ENCODE measurements at places on chromosomes 1 and 21.

GRCh38 chr1:246151796-246152434, 355.2 kb downstream of the SMYD3 start:
- DNase-seq = no peak

GRCh38 chr1:178389441-178389840, 107.3 kb downstream of the CLEC20A start:
- peak; percentile 51 for DNase-seq

DNA sequence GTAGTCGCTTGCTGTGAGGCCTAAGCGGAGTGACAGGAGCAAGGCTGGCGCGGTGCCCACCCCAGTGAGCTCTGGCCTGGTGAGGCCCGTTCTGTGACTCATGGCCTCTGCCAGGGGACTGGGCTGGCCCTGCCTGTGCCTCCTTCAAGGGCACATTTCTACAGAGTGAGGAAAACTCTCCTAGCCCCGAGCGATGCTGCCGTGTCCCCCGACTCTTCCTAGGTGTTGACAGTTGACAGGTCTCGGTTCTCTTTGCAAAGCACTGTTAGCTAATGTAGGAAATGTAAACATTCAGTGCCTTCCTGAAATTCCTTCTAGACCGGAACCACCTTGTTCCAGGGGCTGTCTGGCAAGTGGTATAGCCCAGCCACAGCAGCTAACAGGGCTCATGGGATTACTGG, 43.9 kb downstream of the ABCG1 start:
- DNase-seq = peak; percentile 4

DNA sequence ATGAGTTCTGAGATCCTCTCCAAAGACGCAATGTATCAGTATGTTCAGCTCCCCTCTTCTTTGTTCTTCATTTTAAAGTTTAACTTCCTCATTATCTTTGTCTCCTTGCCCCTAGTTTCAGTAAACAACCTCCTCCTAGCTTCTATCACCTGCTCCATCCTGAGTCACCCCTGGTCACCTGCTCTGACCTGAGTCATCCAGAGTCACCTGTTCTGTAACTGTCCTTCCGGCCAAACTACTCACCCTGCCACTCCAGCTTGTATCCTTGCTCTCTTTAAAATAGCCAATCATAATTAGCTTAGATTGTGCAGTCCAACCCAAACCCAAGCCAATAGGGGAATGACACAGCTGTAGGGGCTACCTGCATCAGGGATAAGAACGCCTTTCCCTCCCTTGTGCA, 332.0 kb downstream of the OLFM3 start:
- DNase-seq = no peak

DNA sequence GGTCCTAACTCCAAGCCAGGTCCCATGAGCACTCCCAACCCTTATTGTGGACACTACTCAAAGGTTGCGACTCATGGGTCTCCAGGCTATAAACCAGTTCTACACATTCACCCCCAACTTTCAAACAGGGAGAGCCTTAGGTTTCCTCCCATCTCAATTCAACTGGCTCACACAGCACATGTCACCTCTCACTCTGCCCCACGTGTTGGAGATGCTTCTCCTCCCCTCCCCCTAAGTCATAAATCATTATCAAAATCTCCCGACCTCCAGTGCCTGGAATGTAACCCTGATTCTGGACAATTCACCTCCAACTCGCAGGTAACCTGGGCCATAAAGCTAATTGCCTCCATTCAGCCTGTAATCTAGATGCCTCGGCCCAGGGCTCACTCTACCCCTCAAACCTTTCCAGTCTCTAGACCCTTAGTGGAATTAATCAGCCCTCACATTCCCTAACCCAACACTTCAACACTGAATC, 595 bp downstream of the AK2 start:
- no peak for DNase-seq

GRCh38 chr1:161313554-161314200, 504 bp upstream of the SDHC start:
- no peak for DNase-seq

- DNase-seq = peak; percentile 54
Observed at GRCh38 chr21:25963181-25963580, 207.4 kb downstream of the APP start.

DNA sequence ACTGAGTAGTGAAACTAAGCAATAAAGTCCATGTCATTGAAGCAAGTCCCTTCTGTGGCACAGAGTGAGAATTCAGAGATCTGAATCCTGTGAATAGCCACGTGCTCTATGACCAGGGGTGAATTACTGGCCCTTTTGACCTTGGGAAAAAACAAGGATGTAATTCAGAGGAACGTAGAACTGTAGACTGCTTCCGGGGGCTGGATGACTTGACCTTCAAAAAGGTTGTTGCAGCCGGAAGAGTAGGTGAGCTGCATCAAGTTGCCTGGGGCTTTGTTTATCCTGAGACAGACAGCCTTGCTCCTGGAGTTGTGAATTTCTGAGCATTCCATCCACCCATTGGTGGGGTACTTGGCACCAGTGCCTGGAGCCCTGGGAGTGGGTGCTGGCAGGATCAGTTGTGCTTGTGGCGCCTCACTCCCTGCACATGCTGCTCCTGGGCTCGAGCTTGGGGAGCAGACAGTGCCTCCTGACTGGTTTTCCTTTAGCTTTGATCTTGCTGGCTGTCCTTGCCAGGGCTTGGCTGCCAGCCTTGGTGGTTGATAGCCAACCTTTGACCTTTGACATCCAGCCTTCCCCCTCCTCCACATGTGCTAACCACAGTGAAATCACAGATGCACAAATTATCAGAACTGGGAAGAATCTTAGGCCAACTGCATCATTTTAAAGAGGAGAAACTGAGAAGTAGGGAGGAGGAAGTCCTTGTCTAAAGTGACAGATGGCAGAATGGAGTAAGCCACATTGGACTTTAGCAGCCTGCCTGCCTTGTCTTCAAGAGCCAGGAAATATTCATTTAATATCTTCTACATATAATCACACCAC, 16.2 kb upstream of the MYOG start:
- no peak for DNase-seq

- no peak for DNase-seq
Observed at GRCh38 chr1:165753934-165754333, 14.7 kb downstream of the TMCO1 start.
